ENCODE measurements at places on chromosomes 3 and 15.
A peak's percentile ranks its signal among the peaks of the same experiment; 100 is the strongest.

DNA sequence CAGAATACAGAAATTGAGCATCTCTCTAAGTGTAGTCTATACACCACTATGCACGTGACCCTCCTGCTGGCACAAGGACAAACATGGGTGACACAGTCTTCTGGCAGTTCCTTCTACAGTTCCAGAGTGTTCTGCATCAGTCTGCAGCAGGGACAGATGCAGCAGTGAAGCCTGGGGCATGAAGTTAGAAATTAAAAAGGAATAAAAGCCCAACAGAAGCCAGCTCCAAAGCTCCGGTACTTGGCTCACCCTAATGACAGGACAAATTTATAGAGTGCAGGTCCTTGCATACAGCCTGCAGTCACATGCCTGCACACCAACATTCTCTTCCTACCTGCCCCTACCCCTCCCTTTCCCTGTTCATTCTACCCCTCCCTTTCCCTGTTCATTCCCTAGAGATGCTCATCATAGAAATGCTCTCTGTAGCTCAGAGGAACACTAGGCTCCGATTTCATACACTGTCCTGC, 15.0 kb downstream of the UACA start:
- no peak for DNase-seq

DNA sequence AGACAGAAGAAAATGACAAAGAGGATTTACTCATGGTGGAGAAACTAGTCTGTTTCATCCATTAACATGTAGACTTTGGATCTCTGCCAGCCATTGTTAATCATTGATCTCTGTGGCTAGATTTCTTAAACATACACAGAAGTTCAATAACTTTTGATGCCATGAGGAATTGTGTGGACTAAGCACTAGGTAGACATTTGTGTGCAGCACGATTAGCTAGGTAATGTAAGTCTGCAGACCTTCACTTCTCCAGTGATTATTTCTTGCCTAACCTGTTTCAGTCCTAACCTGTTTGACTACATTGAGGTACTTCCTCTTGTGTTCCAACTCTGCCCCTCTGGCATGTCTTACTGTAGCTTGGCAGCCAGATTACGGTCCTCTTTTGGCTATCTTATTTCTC, 928.5 kb upstream of the ROBO1 start:
- DNase-seq: no peak

DNA sequence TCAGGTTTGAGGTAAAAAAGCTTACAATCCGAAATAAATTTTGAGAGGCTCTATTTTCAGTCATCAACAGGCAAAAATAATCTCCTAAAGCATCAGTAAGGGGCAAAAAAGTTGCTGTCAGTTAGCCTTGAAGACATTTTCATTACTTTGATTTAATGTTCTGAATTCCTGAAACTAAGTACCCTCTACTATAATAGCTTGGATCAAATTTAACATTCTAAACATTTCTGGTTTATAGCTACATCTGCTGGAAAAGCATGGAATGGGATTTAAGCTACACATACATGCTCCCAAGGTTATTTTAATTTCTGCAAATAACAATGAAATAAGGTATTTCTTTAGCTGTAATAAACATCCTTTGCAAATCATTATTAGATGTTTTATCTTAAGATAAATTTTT, 245.4 kb downstream of the ULK4 start:
- DNase-seq: no peak

DNA sequence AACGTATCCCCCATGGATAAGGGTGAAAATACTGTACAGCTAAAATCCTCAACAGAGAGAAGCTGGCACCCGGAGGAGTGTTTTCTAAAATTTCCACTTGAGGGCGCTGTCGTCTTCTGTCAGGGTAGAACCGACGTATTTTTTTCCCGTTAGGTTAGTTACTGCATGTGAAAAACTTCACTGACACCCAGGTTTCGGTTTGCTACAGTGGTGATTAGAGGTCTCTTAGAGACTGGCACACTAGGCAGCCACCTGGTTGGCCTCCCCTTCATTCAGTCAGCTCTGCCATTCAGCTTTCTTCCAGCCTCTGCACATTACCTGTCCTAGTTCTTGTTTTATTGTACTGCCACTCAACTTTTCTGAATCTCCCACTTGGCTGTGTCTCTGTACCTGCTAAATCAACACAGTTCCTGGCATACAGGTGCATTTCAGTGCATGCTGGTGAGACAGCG, 18.4 kb downstream of the CCK start:
- DNase-seq: peak; percentile 67

DNA sequence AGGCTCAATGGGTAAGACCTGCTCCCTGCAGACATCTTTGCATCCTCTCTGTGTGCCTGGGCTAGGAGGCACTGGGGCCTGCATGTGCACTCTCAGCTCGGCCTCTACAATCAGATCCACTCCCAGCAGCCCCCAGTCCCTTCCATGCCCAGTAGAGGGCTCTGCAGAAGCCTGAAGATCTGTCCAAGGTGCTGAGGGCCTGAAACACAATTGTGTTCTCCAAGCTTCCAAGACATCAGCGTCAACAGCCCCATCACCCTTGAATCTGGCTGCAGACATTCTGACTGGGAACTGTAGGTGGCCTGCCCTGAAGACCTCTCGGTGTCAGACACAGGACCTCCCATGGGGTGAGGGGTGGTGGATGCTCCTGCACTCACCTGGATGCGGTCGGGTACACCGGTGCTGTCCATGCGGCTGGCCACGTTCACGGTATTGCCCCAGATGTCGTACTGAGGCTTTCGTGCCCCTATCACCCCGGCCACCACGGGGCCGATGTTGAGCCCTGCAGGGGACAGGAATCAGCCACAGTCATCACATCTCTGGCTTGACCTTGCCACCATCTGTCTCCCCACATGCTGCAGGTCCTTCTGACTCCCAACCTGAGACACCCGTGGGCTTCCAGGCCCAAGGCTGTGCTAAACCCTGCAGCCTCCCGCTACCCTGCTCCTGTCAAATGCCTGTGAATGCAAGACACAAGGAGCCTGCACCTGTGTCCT, 84.7 kb downstream of the SEC22A start:
- no peak for DNase-seq

GRCh38 chr15:65610871-65611718, at the start of gene INTS14:
Gene INTS14, minus strand, starts transcription at chr15:65611131. Its CDS starts 3,751 bp downstream, at chr15:65607380.
- peak; percentile 98 for DNase-seq

DNA sequence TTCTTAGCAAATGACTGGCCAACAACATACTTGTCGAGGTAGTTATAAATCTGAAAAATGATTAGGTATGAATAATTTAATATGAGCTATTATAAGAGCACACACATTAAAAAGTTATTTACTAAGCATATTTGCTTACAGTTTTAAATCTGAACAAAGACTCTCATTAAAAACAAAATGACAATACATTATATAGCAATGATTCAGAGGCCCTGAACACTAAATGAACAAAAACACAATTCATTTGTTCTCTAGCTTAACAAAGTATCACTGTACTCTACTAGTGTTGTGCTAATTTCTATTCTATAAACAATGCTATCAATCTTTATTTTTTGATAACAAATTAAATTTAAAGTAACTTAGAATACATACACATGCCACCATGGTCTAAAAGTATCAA, 21.0 kb downstream of the CLPX start:
- DNase-seq: no peak

GRCh38 chr3:135997554-135998320, 32.2 kb downstream of the PPP2R3A start:
- DNase-seq: no peak

DNA sequence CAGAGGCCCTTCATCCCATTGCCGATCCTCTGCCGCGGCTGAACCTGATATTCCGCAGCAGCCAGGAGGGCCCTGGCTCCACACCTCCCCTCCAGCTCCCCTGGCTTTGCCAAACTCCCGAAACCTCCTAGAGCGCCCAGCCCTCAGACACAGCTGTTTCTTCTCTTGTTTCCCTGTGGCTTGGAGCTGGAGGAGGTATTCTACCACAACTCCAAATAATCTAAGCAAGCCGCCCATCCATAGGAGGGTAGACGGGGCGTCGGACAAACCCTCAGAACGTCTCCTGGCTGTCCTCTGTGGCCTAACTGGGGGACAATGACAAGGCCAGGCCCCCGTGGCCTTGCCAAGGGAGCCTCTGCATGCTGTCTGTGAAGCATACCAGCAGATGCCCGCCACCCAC, 10.4 kb downstream of the PLA2G4D start:
- peak; percentile 43 for DNase-seq

DNA sequence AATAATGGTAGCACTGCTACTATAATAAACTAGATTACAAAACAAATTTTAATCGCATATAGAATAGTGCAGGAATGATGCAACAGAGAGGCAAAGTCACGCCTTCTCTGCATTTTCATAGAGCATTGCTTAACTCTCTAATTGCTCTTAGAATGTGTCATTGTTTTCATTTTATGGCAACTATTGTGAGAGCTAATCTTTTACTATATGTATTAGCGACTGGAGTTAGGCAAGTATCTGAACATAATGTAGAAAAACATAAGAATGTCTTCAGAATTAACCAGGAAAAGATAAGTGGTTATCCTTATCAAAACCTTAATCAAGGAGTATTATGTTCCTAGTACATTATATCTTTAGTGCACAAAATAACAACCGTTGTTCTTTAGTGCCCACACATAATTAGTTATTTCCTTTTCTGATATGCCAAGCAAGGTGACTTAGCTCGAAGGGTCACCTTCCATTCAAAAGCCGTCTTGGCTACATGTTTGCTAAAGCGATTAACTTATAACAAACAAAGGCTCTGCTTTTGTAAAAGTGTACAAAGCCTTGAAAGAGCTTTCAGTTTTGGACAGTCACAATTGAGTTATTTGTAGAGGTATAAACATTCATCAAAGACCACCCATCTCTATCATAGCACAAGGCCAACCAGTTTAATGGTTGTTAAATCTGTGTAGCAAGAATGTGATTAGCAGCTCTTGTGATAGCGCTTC, 1328.9 kb downstream of the ROBO2 start:
- no peak for DNase-seq

- no peak for DNase-seq
Observed at GRCh38 chr15:29113336-29114220, 156.0 kb downstream of the NSMCE3 start.

DNA sequence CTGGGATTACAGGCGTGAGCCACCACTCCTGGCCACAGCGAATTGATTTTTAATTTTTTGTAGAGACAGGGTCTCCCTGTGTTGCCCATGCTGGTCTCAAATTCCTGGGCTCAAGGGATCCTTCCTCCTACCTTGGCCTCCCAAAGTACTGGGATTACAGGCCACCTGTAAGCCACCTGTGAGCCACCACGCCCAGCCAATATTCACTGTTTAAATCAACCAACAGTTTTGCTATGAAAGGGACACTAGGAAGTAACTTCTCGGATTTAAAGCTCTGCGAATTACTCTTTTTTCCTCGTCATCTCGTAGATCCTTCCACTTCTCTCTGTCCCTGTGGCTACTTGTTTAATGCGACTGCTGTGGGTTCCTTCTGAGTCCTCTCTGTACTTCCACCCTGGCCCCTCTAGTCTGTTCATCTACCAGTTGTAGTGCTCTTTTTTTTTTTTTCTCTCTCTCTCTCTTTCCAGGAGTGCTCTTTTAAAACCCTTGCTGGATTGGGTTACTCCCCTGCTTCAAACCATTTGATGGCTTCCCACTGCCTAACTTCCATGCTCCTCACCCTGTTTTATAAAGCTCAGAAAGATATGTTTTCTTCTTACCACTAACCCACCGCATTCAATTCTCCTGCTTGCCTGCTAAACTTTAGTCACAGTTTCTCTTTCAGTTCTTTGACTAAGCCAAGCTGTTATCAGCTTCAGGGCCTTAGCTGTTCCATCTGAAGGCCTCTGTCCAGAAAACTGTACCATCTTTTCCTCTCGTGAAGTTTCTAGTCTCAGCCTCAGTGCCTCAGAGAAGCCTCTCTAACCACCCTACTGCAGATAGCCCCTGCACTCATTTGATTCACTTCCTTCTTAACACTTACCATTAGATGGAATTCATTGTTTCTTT, 12.4 kb downstream of the RTF1 start:
- no peak for DNase-seq

DNA sequence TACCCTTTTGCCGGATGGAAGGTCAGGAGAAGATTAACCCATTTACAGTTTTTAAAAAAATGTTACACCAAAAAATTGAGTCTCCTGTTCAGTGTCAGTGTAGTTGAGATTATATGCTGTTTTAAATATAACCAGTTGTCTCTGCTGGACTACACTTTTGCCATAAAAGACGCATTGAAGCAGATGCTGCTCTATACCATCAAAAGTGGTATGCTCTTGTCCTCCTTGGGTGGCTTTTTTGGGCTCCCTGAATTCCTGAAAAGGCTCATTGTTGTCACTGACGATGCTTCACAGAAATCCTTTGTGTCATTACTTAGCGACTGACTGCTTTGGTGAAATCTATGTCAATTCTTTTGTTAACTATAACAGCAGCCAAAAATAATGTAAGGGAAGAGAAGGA, 133.9 kb upstream of the SKOR1 start:
- no peak for DNase-seq

GRCh38 chr15:99571299-99571698, 5.5 kb downstream of the MEF2A start:
- DNase-seq: no peak

- DNase-seq: no peak
Observed at GRCh38 chr3:107978131-107979055, 112.4 kb downstream of the CD47 start.

DNA sequence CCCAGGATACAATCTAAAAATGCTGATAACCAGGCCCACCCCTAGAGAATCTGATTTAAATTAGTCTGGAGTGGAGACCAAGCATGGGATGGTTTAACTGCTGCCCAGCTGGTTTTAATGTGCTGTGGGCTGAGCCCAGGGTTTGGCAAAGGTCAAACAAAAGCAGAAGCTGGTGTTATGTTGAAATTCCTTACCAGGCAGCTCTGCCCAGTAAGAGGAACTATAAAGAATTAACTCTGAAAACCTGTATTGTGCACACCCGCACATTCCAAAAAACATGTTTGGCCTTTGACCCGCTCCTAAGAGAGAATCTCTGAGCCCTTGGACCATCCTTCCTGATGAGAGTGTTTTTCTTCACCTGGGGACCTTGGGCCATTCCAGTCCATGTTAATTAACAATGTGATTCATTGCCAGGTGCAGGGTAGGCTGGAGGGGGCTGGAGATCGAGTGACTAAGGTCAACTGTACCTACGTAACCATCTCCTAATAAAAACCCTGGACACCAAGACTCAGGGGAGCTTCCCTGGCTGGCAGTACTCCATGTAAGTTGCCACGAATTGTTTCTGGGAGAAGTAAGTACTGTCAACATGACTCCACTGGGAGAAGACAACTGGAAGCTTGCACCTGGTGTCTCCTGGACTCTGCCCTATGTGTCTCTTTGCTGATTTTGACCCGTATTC, 10.9 kb downstream of the CCDC13 start:
- DNase-seq: no peak

- no peak for DNase-seq
Observed at GRCh38 chr3:36679384-36680200, 84.8 kb downstream of the DCLK3 start.

GRCh38 chr15:72967397-72967796, 84.9 kb upstream of the NEO1 start:
- DNase-seq: no peak

DNA sequence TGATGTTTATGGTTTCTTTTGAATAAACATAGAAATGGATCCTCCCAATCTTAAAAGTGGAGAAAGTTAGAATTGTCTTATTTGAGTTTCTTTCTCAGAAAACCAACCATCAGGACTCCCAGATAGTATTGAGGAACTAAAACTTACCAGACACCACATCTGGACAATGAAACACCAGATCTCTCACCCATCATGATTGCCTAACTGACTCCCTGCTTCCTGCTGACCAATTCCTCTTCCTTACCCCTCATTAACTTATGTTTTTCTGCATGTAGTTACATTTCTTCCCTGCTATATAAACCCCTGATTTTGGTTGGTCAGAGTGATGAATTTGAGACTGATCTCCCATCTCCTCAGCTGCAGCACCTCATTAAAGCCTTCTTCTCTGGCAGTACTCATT, 242.0 kb upstream of the SETMAR start:
- DNase-seq: no peak

GRCh38 chr15:69951898-69952555, 145.7 kb downstream of the TLE3 start:
- no peak for DNase-seq
